Activated naive CD4-positive, alpha-beta T cell treated with Interleukin-2 at 50 U/mL for 16 hours (primary cell): ENCODE measurements at places on chromosomes 7 and 10.

DNA sequence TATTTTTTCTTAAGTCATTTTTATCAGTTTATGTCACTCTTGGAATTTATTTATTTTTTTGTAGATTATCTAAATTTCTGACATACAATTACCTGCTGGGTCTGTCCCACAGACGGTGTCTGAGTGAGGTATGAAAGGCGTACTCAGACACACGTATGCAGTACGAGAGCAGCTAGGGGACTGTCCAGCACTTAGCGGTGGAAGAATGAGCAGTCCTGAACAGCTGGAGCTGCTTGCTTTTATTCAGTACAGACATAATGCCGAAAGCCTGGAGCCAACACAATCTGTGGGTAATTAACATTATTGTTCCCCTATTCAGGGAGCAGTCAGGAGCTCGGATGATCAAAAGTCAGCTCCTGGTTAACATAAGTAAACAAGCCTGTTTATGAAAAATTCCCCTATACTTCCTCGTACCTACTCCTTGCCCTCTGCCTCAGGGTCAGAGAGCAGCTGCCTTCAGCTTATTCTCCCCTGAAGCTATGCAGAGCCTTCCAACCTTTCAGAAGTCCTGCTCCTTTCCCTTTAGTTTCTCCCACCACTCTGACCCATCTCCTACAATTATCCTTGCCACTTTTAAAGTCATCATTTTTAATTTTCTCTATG, 488.0 kb upstream of the POM121L12 start:
- DNase-seq = no peak

DNA sequence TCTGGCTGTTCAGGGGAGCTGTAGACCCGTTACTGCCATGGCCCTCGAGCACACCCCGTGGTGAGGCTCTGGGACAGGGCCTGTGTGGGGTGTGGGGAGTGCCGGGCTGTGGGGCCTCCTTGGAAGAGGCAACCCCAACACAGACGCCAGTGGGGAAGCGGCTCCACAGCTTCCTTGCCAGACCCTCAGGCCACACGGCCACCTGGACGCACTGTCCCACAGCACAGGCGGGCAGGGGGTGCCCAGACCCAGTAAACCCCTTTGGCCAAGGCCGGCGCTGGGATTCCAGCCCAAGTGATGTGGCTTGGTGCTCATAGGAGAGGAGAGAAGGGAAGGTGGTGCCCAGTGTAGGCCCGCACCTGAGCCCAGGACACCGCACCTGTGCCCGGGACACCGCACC, 12.9 kb upstream of the NKX6-2 start:
- DNase-seq = no peak

DNA sequence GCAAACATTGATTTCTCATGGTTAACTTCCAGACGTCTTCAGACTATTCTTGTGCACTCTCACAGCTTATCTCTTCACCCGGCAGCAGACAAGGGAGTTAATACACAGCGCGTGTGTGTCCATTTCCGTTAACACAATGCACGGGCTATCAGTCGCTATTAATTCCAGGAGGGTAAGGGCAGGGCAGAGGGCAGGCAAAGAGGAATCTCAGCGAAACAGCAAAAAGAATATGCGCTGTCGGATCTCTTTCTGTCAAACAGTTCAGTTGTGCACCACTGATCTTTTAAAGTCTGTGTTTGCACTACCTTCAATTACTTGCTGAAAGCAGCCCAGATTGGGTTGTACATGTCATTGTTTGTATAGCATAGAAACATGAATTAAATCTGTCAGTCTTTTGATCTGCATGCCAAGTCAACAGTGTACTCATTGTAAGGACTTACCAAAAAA, 41.1 kb upstream of the CABCOCO1 start:
- DNase-seq = no peak

GRCh38 chr10:27743012-27743876, 2.4 kb downstream of the MKX start:
- DNase-seq = peak; percentile 37

GRCh38 chr10:49072166-49072885, 43.0 kb downstream of the VSTM4 start:
- DNase-seq = no peak

GRCh38 chr7:4818000-4818794, 42.8 kb downstream of the AP5Z1 start:
- DNase-seq = no peak

GRCh38 chr10:86205306-86206239, 161.0 kb downstream of the GRID1 start:
- no peak for DNase-seq

- DNase-seq = no peak
Measured at GRCh38 chr10:98394851-98395440, 20.0 kb downstream of the PYROXD2 start.

- DNase-seq = no peak
Measured at GRCh38 chr7:114885836-114886235, 36.1 kb upstream of the MDFIC start.

- DNase-seq = no peak
Measured at GRCh38 chr10:132545659-132546367, 8.2 kb downstream of the INPP5A start.

- DNase-seq = no peak
Measured at GRCh38 chr10:114629824-114630730, 28.0 kb downstream of the ABLIM1 start.

DNA sequence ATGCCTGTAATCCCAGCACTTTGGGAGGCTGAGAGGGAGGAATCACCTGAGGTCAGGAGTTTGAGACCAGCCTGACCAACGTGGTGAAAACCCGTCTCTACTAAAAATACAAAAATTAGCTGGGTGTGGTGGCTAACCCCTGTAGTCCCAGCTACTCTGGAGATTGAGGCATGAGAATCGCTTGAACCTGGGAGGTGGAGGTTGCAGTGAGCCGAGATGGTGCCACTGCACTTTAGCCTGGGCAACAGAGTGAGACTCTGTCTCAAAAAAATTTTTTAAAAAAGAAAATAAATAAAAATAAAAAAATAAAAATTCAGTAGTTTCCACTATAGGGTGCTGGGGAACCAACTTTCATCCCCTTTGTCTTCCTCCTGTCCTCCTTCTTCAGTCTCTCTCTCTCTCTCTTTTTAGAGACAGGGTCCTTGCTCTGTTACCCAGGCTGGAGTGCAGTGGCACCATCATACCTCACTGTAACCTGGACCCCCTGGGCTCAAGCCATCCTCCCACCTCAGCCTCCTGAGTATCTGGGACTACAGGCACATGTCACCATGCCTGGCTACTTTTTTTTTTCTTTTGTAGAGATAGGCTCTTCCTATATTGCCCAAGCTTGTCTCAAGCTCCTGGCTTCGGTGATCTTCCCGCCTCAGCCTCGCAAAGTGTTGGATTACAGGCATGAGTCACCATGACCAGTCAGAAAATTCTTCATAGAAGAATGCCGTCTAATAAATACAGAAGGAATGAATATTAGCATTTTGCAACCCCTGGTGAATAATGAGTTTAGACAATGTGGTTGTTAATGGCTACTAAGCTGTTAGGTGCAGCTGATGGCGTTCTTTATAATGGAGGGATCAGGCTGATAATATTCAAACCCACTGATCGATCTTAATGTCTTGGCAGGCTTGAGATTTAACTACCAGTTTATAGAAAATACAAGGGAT, 20.6 kb downstream of the RBM20 start:
- no peak for DNase-seq

DNA sequence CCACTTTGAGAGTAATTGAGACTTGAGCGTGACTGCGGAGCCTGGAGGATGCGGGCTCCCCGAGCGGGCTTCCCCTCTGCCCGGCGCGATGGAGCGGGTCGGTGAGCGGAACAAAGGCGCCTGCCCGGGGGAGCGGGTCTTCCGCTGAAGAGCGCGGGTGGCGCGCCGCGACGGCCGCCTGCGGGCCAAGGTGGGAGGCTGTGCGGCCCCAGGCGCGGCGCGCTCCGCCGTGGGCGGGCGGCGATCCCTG, at the start of gene GALNT17:
GALNT17 (plus strand) TSS at position 18 of the 250 bp plus-strand sequence.
- no peak for DNase-seq

DNA sequence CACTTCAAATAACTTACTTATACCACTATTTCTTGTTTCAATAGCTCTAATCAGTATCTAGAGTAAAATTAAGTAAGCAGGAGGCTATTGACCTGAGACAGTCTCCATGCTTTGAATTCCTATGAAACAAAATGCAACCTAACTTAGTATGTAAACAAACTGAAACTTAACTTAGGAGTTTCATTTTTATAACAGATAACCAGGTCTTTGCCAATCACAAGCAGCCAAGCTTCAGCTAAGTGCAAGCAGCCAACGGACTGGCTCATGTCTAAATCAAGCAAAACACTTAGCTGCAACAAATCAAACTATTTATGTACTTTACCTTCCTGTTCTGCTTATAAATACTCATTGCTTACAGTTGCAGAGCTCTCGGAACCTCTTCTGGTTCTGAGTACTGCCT, 4.4 kb upstream of the GSTK1 start:
- DNase-seq = no peak

DNA sequence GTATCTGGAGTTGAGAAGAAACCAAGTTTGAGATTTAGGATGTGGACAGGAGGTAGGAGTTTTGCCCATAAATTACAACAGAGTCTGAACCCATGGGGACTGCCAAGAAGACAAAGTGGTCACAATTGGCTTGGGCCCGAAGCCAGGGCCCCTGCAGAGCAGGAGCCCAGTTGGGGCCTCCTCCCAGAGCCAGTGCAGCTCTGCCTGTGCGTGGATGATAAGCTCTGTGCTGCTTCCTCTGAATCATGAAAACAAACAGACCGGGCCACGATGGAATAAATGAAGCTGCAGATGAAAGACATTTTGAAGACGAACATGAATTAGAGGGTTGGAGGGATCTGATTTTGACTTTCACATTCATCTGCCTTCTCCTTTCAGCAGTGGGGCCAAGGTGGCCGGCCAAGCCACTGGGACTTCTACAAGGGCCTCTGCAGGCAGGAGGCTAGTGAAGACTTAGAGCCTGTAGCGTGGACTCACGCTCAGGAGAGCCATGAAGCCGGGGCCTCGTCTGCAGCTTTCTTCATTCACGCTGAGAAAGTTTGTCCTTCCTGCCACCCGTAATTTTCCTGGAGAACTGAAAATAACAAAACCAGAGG, 156.8 kb upstream of the LYZL1 start:
- no peak for DNase-seq

GRCh38 chr7:6172224-6172909, 100.1 kb downstream of the CYTH3 start:
- no peak for DNase-seq

- peak; percentile 12 for DNase-seq
Measured at GRCh38 chr7:45026984-45027773, 27.2 kb downstream of the CCM2 start.

GRCh38 chr7:94540428-94540827, 30.8 kb downstream of the CASD1 start:
- DNase-seq = no peak

- no peak for DNase-seq
Measured at GRCh38 chr7:135102372-135102771, 45.5 kb upstream of the TMEM140 start.

DNA sequence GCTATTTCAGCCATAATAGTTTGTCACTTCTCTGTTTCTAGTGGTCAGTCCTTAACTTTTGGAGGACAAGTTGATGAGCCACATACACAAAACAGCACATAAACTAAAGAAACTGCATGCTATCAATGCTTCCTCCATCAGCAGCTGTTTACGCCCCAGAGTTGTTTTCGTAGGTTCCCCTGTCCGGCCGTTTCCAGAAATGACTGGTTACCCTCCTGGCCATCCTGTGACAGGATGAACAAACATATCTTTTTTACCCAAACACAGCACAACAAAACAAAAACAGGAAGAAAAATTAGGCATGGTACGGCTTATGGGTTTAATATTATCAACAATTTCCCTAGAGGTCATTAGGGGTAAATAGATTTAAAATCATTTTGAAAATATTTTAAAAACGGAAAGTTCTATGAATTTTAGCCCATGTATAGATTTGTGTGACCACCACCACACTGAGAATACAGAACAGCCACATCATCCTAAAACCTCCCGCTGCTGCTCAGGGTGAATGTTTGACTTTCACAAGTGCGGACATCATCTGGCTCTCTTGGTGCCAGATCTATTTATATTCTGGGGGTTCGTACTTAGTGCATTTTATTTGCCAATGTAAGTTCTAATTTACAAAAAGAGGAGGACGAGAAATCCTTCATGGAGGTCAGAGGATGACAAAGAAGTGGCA, 74.8 kb downstream of the HIPK2 start:
- no peak for DNase-seq

GRCh38 chr7:16660702-16661464, 14.9 kb downstream of the BZW2 start:
- DNase-seq = no peak

GRCh38 chr10:88680958-88681357, 16.7 kb downstream of the LIPF start:
- no peak for DNase-seq

GRCh38 chr7:97959046-97959445, 30.9 kb downstream of the OCM2 start:
- DNase-seq = no peak

DNA sequence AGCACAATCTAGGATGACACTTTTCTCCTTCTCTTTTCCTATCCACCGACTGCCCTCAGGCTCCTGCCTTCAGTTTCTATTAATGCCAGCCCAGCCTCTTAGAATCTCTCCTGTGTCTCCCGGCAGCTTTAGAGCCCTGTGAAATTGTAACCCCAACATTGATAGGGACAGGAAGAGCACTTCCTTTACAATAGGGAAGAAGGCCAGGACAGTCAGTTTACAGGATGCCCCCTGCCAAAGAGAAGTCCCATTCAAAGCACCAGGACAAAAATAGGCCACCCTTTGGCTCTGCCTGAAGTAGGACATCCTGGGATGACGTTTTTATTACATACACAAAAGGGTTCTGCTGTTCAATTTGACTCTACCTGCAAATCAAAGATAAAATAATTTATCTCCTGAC, 64.7 kb upstream of the ANK3 start:
- no peak for DNase-seq

GRCh38 chr10:60291344-60291930, 98.2 kb downstream of the ANK3 start:
- DNase-seq = no peak

GRCh38 chr10:104128214-104128613, 6.2 kb downstream of the SFR1 start:
- DNase-seq = no peak

GRCh38 chr10:80694930-80695329, 157.2 kb downstream of the SH2D4B start:
- no peak for DNase-seq

DNA sequence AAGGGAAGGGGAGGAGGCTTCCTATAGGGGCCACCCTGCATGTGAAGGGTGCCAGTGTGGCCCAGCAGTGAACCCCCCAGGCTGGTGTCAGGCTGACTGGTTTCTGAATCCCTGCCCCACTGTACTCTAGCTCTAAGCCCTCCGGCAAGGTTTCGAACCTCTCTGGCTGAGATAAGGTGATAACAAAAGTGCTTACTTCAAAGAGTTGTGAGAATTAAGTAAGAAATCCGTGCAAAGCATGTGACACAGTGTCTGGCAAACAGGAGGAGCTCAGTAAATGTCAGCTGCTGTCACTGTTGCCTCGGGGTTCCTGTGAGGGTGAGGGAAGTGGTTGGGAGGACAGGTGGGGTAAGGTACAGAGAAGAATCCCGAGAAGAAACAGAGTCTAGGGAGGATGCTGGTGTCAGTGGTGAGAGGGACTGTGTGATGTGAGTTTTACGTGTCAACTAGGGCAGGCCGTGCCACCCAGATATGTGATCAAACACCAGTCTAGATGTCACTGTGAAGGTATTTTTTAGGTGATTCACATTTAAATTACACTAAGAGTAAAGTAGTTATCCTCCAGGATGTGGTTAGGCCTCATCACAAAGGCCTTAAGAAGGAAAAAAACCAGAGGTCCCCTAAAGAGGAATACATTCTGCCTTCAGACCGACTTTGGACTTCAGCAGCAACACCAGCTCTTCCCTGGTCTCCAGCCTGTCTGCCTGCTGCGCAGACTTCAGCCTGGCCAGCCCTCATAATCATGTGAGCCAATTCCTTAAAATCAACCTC, 64.4 kb downstream of the BPGM start:
- DNase-seq = peak; percentile 37
